ENCODE measurements at places on chromosomes 3 and 15. TPM values are rescaled to one million over a fixed set of nuclear protein-coding genes. Genes with fewer than 3 reads are reported as not detected.

CRABP1 gene
- total RNA-seq = not detected

WNT5A gene
- total RNA-seq = not detected

DNA sequence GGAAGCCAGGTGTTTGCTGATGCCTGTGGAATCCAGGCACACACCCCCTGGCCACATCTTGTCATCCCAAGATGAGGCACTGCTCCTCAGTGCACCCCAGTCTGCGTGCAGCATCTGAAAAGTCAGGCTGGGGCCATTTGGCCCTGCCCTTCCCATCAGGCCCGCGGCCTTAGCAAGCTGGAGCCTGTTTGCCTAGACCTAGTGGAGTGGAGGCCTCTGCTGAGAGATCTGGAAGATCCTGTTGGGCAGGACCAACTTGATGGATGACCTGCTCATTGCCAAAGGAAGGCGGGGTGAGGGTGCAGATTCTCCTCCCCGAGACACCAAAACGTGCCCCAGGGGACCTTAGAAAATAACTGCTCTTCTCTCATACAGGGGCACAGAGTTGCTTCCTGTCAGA lies 220.2 kb downstream of the SHQ1 start:
- H3K4me3 ChIP-seq = no peak overlapping the region
- no peak for DNase-seq
- peaks cover 34% of the 10 kb centered on the region for H3K4me1 ChIP-seq
- no peaks in the 10 kb centered on the region for H3K27me3 ChIP-seq
- H3K36me3 ChIP-seq = peaks cover 2% of the 10 kb centered on the region

- H3K4me3 ChIP-seq = no peak overlapping the region
- peaks cover 8% of the 10 kb centered on the region for H3K27me3 ChIP-seq
- peak overlapping the region; percentile 47 for H3K27ac ChIP-seq
- no peak for DNase-seq
- peaks cover 7% of the 10 kb centered on the region for H3K36me3 ChIP-seq
Measured at GRCh38 chr3:68090571-68090970, 436.2 kb upstream of the SUCLG2 start.

DNA sequence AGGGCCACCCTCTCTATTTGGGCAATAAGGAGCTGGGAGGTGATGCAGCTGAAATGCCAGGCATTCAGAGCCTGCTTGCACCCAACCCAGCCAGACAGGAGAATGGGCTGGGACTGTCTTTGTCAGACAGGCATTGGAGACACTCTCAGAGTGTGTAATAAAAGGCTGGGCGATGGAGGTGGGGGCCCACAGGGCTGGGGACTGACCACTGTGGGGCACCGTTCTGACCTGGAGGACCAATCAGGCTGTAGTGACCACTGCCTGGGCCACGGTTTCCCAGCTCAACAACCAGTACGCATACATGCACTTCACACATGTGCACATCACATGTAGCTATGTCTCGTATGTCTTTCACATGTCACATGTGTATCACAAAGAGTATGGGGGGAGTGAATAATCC lies 5.7 kb upstream of the IGDCC3 start:
- peaks cover 42% of the 10 kb centered on the region for H3K27me3 ChIP-seq
- no peaks in the 10 kb centered on the region for H3K36me3 ChIP-seq
- H3K27ac ChIP-seq = no peak overlapping the region
- peaks cover 15% of the 10 kb centered on the region for H3K4me1 ChIP-seq

GRCh38 chr15:69525543-69525942 lies 72.9 kb downstream of the RPLP1 start:
- DNase-seq = no peak
- H3K4me1 ChIP-seq = peaks cover 3% of the 10 kb centered on the region
- H3K27ac ChIP-seq = no peak overlapping the region
- H3K36me3 ChIP-seq = no peaks in the 10 kb centered on the region
- H3K27me3 ChIP-seq = peaks cover 4% of the 10 kb centered on the region

DNA sequence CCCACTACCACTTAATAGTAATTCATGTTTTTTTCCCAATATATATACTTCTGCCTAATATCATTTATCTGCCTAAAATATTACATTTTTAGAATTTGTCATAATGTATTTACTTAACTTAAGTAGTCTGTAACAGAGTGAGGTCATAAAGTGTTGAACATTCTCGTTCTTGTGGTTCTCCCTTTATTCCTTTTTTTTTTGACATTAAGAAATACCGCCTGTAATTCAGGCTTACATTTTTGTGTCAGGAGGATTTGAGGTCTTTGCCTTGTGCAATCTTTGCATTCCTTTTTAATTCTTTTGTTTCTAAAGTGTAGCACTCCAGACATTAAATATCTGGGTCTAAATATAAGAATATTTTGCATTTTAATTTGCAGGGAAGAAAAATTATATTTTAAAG lies 315.4 kb downstream of the PTPRG start:
- peaks cover 10% of the 10 kb centered on the region for H3K27me3 ChIP-seq
- no peak overlapping the region for H3K4me3 ChIP-seq
- H3K4me1 ChIP-seq = no peaks in the 10 kb centered on the region
- no peak overlapping the region for H3K27ac ChIP-seq

GRCh38 chr15:75727851-75728715 lies 15.4 kb upstream of the CSPG4 start:
- H3K27ac ChIP-seq = no peak overlapping the region
- H3K4me1 ChIP-seq = peaks cover 14% of the 10 kb centered on the region
- peaks cover 8% of the 10 kb centered on the region for H3K27me3 ChIP-seq
- DNase-seq = peak; percentile 75
- H3K4me3 ChIP-seq = no peak overlapping the region

DNA sequence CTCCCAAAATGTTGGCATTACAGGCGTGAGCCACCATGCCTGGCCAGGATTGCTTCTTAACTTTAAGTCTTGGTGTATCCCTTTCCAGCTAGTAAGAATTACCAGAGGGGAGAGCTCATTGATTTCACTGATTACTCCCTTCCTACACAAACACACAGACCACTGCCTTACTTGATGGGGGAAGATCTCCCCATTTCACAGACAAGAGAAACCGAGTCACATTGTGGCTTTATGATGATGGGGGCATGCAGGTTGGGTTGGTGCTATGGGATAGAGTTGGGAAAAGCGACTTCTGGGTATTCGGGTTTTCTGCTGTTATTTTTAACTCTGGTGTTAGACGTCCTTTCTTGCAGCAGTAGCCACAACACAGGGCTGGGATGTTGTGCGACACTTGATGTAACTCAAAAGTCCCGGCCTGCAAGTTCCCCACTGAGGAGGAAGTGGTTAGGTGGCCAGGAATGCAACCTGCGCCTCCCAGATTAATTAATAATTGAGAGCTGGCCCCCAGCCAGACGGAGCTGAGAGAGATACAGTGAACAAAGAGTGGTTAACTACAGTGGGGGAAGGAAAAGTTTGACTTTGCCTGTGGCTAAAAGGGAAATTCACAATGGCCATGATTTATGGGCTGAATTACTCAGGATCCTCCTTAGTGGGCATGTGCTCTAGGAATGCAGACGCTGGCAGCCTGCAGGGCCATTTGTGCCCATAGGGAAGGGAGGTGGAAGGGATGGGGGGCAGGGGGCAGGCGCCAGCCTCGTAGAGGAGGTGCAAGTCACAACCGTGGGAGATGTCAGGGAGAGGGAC lies 63.6 kb downstream of the SMAD6 start:
- H3K27me3 ChIP-seq = peaks cover 49% of the 10 kb centered on the region
- H3K36me3 ChIP-seq = no peaks in the 10 kb centered on the region
- peaks cover 8% of the 10 kb centered on the region for H3K4me1 ChIP-seq

- H3K4me1 ChIP-seq = no peaks in the 10 kb centered on the region
- H3K36me3 ChIP-seq = no peaks in the 10 kb centered on the region
- no peaks in the 10 kb centered on the region for H3K27me3 ChIP-seq
- DNase-seq = no peak
Measured at GRCh38 chr3:178295292-178295912, 240.8 kb upstream of the KCNMB2 start.

DNA sequence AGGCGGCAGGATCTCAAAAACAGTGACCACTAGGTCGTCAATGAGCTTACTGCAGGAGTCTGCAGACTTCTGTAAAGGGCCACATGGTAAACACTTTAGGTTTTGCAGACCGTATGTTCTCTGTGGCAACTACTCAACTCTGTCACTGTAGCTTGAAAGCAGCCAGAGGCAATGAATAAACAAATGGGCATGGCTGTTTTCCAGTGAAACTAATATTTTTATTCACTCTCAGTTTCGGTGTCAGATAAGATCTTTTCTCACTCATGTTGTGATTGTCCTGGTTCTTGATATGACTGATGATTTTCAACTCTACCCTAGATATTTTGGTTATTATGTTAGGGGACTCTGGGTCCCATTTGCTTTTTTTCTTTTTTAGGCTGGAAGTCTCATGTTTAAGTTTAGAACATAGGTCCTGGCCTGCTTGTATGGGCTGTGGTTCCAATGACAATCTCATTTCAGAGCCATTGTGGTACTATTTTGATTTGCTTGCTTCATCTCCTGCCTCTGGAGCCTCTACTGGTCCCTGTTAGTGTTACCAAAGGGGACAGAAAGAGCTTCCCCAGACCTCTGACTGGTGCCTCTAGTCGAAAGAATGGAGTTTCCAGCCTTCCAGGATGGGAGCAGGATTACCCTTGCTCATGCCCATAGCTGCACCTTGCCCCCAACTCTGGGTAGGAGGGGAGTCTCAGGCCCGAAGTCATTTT lies 222.0 kb downstream of the STT3B start:
- no peak overlapping the region for H3K4me3 ChIP-seq
- H3K27me3 ChIP-seq = no peaks in the 10 kb centered on the region
- H3K27ac ChIP-seq = peak overlapping the region; percentile 93
- DNase-seq = no peak

GRCh38 chr3:97430601-97431000 lies 334.0 kb upstream of the ARL6 start:
- no peaks in the 10 kb centered on the region for H3K4me1 ChIP-seq
- no peak overlapping the region for H3K27ac ChIP-seq
- no peak overlapping the region for H3K4me3 ChIP-seq
- no peaks in the 10 kb centered on the region for H3K27me3 ChIP-seq
